ENCODE measurements at places on chromosomes 2 and 18.

GRCh38 chr2:188456114-188456909 lies 164.6 kb downstream of the GULP1 start:
- no peak for DNase-seq

- no peak for DNase-seq
These were observed 5.4 kb downstream of the CMPK2 start for GRCh38 chr2:6860296-6860695.

DNA sequence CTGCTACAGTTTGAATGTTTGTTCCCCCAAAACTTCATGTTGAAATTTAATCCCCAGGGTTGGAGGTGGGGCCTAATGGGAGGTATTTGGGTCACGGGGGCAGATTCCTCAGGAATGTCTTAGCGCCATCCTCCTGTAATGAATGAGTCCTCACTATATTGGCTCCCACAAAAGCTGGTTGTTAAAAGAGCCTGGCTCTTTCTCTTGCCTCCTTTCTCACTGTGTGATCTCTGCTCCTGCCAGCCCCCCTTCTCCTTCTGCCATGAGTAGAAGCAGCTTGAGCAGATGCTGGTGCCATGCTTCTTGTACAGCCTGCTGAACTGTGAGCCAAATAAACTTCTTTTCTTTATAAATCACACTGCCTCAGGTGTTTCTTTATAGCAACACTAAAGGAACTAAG lies 721.0 kb upstream of the PKDCC start:
- DNase-seq = no peak

- DNase-seq = no peak
These were observed 116.6 kb upstream of the RBBP8 start for GRCh38 chr18:22816266-22817176.

DNA sequence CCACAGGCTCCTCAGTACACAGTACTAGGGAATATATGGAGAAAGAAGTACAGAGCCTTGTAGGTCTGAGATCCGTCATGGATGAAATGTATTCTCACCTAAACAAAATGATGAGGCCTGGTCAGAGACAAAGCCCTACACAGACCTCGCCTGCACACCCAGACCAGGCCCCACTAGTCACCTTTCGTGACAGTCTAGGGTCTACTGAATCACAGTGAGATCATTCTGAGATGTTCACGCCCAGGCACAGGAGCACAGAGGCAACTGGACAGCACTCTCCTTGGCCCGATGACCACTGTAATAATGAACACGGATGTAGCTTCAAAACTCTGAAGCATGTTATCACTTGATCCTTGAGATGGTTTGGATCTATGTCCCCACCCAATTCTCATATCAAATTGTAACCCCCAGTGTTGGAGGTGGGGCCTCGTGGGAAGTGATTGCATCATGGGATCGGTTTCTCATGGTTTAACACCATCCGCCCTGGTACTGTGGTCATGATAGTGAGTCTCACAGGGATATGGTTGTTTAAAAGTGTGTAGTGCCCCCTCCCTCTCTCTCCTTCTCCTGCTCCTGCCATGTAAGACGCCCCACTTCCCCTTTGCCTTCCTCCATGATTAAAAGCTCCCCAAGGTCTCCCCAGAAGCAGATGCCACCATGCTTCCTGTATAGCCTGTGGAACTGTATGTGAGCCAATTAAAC lies 15.1 kb downstream of the DOCK10 start:
- no peak for DNase-seq

GRCh38 chr2:207362716-207363115 lies 167.0 kb upstream of the CREB1 start:
- DNase-seq = no peak

DNA sequence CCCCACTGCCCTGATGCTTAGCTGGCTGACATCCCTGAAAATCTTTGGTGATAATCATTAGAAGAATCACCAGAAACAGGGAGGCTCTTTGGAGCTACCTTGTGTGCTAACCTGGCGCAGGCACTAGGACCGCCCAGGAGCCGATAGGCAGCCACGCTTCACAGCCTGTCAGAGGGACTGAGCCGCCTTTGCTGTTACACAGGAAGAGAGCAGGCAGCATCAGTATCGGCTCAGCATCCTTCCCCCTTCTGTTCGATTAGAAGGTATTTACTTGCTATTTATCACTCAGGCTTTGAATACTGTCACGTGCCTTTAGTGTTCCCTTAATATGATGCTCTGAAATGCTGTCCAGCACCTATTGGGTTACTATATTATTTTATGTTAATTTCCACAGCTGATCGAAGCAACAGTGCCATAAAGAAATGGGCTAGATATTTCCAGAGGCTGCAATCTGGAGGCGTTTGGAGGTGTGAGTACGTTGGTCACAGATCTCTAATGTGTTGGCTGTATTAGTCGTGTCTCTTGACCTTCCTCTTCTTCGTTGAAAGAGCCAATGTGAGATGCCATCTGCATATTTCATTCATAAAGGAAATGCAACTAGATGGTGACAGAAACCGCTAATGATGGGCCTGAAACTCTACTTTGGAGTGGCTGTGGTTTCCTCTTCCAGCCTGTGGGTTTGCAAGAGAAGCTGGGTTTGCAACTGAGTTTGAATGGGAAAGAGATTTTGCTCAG lies 110.4 kb upstream of the RAB27B start:
- no peak for DNase-seq

GRCh38 chr2:126736133-126736874 lies 80.3 kb downstream of the GYPC start:
- no peak for DNase-seq

DNA sequence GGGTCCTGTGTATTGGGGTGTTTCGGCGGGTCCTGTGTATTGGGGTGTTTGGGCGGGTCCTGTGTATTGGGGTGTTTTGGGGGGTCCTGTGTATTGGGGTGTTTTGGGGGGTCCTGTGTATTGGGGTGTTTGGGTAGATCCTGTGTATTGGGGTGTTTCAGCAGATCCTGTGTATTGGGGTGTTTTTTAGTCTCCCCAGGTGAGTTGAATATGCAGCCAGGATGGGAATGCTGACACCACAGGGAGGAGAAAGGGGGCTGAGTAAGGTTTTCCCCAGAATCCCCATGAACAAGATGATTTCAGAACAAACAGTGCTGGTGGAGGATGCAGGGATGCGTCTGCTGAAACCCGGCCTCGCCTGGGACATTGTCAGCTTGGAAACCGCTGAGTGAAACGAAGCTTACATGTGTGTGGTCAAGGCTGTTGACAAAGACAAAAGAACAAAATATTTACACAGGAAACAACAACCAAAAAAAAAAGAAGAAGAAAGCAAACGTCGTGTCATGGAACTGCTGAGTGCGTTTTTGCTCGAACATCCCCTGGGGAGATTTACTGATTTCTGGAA lies 88.5 kb upstream of the ODC1 start:
- DNase-seq = no peak

DNA sequence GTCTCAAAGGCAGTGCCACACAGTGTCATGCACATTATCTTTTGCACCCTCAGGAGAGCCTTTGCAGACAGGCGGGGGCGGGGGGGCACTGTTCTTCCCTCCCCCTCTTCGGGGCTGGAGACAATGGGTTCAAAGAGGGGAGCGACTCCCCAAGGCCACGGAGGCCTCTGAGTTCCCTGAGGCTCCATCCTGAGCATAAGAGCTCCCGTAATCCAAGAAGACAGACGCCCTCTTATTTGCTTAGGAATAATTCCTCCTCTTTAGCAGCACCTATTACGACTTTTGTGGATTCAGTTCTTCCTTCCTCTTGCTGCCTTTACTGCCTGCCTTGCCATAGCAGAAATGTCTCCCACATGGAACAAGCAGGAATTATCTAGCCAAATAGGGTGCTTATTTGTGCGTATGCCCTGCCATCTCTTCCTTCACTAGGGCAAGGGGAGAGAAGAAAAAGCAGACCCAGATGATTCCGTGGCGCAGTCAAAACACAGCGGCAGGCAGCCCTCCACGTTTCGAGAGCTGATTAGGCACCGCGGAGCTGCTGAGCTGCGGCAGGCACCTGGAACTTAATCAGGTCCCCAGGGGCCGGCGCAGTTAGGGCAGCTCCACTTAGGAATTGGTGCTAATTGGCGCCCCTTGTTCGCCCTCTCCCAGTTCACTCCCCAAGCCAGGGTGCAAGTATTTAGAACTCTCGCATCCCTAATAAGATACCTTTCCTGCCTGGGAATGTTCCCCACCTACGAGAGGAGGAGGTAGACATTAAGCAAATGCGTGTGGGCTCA lies 233.4 kb upstream of the MYT1L start:
- no peak for DNase-seq

- DNase-seq = no peak
These were observed 114.8 kb upstream of the SERTAD2 start for GRCh38 chr2:64768491-64769005.

GRCh38 chr18:22563164-22563583 lies 145.5 kb upstream of the CTAGE1 start:
- DNase-seq = peak; percentile 88

DNA sequence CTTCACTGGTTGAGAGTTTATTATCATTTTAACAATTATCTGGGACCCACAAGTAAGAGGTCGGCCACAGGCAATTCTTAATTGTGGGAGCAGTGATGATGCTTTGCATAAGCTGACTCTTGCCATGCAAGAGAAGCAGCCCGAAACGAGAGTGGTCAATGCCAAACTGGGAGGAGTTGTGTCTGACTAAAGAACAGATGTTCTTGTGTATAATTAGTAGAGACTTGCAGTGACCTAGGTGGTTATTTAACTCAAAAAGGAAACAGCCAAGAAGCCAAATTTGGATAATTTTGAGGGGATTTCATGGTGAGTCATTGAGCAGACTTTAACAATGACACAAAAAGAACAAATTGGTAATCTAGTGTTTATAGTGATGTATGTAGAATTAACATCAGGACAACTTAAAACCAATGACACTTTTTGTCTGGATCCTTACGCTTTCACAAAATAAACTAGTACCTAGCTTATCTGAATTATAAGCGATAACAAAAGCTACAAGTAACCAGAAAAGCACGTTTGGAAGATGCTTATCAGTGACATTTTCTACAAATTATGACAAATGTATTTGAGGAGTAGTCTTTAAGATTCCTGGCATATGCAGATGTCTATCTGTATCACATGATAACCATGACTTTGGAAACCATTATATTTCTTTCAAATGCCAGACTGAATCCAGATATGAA lies 184.7 kb upstream of the DLGAP1 start:
- no peak for DNase-seq

DNA sequence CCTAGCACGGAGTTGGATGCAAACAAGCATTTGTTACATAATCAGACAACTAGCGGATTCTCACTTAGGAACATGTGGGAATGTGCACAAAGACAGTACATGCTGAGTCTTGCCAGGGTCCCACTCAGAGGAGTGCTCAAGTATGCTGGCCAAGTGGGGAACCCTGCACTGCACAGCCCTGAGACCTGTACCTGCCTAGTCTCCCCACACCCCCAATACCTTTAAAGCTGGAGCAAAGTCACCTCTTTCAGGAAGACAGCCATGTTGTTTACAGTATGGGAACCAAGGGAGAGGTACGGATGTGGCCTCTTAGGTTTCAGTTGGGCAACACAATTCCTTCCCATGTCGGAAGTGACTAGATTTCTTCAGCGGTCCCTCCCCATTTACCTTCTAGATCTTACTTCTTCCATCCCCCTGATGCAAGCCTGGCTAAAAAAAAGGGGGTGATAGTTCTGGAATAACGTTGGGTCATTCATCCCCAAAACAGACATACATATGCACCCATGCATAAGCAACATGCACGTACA lies 10.7 kb downstream of the CXCR1 start:
- no peak for DNase-seq

DNA sequence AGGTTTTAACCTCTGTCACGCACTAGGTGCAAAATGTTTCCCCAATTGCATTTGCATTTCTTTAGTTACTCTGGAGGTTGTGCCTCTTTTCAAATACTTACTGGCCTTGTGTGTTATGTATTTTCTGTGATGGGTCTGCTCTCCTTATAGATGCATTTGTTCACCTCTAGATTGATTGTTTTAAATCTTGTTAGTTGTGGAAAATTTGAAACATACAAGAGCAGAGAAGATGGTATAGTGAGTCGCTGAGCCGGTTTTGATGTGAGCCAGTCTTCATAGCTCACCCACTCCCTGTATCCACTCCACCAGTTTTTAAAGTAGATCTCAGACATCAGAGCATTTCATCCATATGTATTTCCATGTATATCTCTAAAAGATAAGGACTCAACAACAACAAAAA lies 6.5 kb downstream of the IMP4 start:
- DNase-seq = no peak

DNA sequence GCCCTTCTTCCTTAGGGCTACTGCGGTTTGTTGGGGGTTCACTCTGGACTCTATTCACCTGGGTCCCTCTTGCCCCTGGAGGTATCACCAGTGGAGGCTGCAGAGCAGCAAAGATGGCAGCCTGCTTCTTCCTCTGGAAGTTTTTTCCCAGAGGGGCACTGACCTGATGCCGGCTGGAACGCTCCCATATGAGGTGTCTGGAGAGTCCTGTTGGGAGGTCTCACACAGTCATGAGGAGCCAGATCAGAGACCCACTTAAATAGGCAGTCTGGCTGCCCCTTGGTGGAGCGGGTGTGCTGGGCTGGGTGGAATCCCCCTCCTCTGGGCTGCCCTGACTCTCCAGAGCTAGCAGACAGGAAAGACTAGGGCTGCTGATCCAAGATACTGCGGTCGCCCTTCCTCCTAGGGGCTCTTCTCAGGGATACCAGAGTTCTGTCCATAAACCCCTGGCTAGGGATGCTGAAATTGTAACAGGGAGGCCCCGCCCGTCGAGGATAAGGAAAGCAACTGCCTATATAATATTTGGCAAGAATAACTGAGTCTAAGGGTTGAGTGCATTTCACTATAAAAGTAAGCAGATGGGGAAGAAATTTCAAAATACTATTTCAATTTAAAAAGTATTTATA lies 140.7 kb downstream of the NOL4 start:
- no peak for DNase-seq

GRCh38 chr2:234678711-234679110 lies 181.8 kb upstream of the ARL4C start:
- no peak for DNase-seq

DNA sequence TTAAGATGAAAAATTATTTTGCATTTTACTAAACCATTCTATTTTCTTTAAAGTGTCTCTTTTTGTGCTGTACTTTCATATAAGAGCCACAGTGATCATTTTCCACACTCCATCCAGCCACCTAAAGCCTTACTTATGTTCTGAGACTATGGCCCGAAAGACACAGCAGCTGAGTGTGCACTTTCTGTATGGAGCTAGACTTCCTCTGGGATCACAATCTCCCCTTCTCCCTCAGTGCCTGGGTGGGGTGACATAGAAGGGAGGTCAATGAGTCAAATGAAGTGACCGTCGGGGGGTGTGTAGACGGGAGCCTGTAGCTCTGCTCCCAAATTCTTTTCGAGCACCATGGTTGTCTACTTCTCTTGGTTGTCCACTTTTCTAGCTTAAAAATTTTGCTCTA lies 97.8 kb upstream of the ARL4C start:
- no peak for DNase-seq

GRCh38 chr18:433298-433697 lies 67.2 kb downstream of the COLEC12 start:
- DNase-seq = no peak

- DNase-seq = no peak
These were observed 377.5 kb downstream of the ZNF521 start for GRCh38 chr18:24974431-24974830.

DNA sequence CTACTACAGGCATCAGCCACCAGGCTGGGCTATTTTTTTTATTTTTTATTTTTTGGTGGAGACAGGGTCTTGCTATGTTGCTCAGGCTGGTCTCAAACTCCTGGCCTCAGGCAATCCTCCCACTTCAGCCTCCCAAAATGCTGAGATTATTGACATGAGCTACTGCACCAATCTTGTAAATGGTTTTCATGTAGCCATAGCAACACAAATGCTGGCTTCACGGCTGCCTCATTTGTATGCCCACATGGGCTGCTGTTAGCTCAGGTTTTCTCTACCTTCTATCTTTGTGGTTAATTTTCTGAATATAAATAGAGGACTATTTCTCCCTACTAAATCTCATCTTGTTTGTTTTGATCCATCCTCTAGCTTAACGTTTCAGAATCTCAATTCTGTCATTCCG lies 58.2 kb downstream of the PLEKHM3 start:
- DNase-seq = no peak
